ENCODE measurements at places on chromosomes 1 and 21.

- no peak for DNase-seq
Measured at GRCh38 chr1:54603241-54603640, 20.1 kb downstream of the FAM151A start.

- peak; percentile 47 for DNase-seq
Measured at GRCh38 chr1:13700521-13701270, 708 bp downstream of the PRDM2 start.

- DNase-seq: peak; percentile 22
Measured at GRCh38 chr1:239125893-239126292, 260.5 kb upstream of the CHRM3 start.

- peak; percentile 56 for DNase-seq
Measured at GRCh38 chr1:59570524-59570923, 244.2 kb upstream of the HOOK1 start.

- no peak for DNase-seq
Measured at GRCh38 chr21:29189353-29189752, 58.9 kb downstream of the MAP3K7CL start.

DNA sequence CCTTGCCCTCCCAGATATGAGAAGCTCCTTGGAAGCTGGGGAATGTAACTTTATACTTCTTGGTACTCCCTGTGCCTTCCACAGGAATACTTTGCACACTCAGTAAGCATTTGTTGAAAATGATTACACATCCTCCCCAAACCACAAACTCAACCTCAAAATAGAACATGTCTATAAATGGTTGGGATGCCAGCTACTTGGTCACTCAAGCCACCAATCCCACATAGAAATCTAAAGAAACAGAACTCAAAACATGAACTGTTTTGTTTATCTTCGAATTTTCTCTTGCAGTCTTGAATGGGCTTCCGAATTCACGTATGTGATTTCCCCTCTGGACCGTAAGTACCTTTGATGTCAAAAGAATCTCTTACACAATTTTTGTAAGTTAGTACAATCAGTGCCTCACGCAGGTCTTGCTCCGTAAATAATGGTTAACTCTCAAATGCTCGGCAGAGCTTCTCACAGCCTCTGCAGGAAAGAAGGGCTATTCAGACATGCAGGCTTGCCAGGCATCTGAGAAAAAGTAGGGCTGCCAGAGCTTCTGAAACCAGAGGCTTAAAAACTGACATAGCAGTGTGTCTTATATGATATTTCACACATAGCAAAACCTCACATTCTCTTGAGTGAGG is 26.9 kb downstream of the SORT1 start:
- no peak for DNase-seq

DNA sequence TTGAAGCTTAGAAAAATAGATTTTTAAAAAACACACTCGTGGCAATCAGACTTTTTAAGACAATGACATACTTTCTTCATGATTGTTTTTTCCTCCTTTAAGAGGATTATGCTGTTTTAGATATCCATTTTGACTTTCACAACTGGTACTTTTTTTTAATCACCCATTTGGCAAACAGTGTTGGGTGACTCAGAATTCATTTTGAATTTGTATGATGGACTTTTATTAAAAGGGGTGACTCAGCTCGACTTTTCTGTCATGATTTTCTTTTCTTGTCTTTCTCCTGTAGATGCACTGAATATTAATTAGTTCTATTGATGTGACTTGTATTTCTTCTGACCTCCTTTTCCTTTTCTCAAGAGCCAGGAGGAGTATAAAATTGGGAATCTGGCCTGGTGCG is 44.7 kb downstream of the FMN2 start:
- DNase-seq: no peak

GRCh38 chr1:3067301-3067670 is 1.7 kb upstream of the PRDM16 start:
- DNase-seq: no peak

DNA sequence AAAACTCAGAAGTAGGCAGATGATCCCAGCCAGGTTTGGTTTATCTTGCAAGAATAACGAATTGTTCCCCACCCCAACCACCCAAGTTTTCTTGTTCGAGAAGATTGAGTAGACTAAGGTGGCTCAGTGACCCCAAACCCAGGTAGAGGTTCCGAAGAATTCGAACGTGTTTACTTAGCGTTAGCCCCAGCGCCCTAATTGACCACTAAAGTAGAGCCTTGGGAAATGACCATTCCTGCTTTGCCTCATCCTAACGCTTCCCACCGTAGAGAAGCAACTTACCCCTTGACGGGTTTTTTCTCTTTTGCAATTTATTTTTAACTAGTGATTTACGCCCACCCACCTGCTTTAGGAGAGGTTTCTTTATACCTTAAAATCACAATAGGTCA is 870 bp downstream of the FBXO28 start:
- DNase-seq: peak; percentile 19

GRCh38 chr1:225662155-225662554 is 9.2 kb upstream of the ENAH start:
- DNase-seq: no peak

DNA sequence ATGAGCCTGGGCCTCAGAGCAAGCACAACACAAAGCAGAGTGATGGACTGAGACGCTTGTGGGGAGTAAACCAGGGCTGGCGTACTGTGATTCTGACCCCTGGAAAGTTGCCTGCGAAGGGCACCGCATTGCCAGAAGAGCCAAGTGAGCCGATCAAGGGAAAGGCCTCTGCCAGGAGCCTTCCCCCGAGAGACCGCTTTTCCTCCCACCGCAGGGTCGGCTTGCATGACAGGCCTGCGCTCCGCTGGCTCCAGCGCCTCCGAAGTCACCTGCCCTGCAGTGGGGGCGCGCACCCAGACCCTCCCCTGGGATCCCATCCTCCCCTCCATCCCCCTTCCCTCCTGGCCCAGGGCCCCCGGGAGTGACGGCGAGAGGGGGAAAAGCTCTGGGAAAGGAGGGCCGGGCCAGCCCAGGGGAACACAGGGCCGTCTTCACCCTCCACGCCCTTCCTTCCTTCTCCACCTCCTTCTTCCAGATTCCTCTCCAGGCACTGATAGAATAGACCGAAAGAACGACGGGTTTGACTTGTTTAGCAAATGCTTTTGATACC is 165.0 kb downstream of the TRIM33 start:
- DNase-seq: no peak

- no peak for DNase-seq
Measured at GRCh38 chr1:43271186-43272118, 1.7 kb downstream of the TMEM125 start.

DNA sequence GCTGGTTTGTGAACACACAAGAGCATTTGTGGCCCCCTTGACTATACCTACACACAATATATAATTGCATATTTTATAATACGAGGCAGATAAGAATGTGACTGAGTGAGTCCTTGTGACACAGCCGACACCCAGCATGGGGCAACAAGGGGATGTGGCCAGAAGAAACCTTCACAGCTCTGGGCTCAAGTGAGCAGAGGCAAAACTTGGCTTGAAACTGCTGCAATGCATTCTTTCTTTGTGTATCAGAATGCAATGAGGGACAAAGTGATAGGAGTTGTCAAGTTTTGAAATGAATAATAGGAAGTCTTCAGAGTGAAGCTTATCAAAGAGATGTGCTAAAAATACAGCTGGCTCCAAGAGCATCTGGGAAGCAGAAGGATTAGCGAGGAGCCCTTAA is 124.0 kb upstream of the C8B start:
- DNase-seq: no peak

- DNase-seq: no peak
Measured at GRCh38 chr1:104125266-104125665, 375.6 kb downstream of the AMY1C start.

GRCh38 chr21:22925032-22925431 is 1926.8 kb downstream of the NCAM2 start:
- DNase-seq: no peak

DNA sequence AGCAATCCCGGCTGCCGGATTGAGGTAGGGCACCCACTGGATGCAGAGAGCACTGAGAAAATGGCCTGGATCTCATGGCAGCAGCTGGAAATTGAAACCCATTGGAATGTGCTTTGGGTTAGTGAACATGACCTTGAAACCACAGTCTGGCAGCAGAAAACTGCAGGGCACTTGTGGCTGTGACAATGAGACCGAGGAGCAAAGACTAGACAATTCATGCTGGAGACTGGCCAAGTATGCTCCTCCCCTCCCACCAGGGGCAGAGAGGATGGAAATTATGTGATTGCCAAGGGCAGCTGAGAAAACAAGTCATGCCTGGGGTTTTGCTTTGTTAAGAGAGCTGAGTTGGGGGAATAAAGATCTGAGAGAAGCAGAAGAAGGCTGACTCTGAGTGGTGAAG is 60.7 kb downstream of the ZNF697 start:
- no peak for DNase-seq

GRCh38 chr1:234310460-234310817 is 62.8 kb upstream of the COA6 start:
- no peak for DNase-seq

- no peak for DNase-seq
Measured at GRCh38 chr1:112342558-112342957, 53.5 kb upstream of the CTTNBP2NL start.

GRCh38 chr1:202018468-202019234 is 8.3 kb downstream of the ELF3 start:
- DNase-seq: no peak

DNA sequence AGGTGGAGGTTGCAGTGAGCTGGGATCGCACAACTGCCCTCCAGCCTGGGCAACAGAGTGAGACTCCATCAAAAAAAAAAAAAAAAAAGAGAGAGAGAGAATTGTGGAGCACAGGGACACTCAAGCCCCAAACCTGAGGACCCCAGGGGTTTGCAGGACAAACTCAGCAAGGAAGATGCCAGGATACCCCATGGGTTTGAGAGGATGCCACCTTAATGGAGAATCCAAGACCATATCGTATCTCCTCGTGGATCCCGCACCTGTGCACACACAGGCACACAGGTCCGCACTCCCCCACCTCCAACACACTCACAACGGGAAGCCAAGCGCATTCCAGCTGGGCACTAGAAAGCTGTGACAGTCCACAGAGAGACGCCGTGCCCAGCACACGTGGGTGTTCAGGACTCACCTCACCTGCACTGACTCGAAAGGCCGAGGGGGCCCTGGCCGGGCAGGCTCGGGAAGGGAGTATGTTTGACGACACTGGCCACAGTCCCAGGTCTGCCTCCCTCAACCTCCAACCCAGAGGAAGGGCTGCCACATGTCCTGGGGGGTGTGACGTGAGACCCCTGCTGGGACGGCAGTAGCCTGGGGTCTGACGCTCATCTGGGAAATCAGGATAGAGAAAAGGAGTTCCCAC is 11.1 kb downstream of the CHD5 start:
- DNase-seq: no peak

DNA sequence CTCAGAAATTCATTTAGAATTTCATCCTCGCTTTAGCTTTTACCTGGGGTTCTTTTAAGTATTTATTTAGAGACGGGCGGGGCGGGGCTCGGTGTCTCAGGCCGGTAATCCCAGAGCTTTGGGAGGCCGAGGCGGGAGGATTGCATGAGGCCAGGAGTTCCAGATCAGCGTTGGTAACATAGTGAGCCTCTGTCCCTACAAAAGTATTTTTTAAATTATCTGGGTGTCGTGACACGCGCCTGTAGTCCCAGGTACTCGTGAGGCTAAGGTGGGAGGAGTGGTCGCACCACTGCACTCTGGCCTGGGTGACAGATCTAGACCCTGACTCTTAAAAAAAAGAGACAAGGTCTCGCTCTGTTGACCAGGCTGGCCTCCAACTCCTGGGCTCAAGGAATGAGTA is 942 bp upstream of the RSBN1 start:
- DNase-seq: peak; percentile 3

- DNase-seq: no peak
Measured at GRCh38 chr21:16424331-16424751, 694.6 kb downstream of the USP25 start.

DNA sequence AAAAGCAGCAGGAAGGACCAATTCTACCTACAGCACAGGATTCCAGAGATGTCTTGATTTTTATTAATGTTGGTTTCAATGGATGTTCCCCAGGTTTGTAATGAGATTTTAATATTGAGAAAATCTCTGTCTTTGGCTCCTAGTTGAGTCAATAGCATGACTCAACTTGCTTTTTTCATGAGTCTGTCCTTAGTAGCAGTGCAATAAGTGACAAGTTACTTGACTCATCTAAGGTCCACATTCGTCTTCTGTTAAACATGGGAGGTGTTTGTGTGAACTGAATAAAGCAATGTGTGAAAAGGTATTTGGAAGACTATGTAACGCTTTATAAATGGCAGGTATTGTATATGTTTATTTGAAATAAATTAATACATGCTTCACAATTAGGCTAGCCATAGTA is 645.0 kb upstream of the PTBP2 start:
- no peak for DNase-seq

DNA sequence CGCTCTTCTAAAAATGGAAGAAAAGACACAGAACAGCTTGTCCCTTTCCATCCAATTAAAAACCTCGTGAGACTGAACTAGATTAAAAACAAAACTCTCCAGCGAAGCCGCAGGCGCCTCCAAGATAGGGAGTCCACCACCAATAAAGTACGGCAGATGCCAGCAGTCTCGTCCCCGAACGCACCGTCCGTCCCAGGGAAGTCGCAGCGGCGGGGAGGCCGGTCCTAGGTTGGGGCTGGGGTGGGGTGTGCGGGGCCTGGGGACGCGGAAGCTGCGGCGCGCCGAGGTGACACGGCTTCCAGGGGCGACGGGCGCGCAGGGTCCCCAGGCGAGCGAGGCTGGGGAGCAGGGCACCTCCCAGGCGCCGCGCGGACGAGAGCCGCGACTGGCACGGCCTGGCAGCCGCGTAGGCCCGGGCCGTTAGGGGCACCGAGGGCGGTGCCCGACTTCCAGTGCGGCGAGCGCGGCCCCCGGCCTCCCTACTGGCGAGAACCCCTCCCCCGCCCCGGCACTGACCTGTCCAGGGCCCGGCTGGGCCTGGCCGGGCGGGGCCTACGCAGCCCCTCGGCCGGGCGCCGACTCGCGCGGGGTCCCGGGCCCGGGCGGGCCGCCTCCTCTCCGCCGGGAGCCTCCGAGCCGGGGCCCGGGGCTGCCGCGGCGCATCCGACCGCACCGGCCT is 28.3 kb upstream of the A3GALT2 start:
- DNase-seq: no peak

- DNase-seq: no peak
Measured at GRCh38 chr1:89581859-89582258, 51.1 kb upstream of the LRRC8C start.

DNA sequence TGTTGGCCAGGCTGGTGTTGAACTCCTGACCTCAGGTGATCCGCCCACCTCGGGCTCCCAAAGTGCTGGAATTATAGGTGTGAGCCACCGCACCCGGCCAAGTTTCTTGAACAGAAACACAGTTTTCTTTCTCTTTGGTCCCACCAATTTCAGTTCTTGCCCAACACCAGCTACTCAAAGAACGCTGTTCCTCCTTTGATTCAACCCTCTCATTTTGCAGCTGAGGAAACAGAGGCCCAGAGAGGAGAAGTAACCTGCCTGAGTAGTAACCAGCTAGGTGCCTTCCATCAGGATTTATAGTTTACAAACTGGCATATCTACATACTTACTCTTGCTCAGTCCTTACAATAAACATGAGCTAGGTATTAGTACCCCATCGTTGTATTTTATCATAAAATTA is 119.9 kb downstream of the SYF2 start:
- DNase-seq: no peak

GRCh38 chr1:99527545-99527944 is 118.4 kb upstream of the PALMD start:
- no peak for DNase-seq

Measured in globus pallidus (tissue), 1 donor.